Activated T-cell treated with anti-CD3 and anti-CD28 coated beads, Interleukin-2, amount 50 U/mL, for 48 hours (primary cell): ENCODE measurements at places on chromosomes 7 and 10.

GRCh38 chr10:125217990-125218675 lies 57.8 kb upstream of the CTBP2 start:
- DNase-seq: no peak

- peak; percentile 56 for DNase-seq
These were observed 1.2 kb downstream of the TECPR1 start for GRCh38 chr7:98250789-98251188.

- DNase-seq: no peak
These were observed 41.4 kb upstream of the DMBT1 start for GRCh38 chr10:122519144-122519543.

- no peak for DNase-seq
These were observed 73.5 kb downstream of the CDK6 start for GRCh38 chr7:92762851-92763250.

GRCh38 chr7:105209870-105210269 lies 178.9 kb downstream of the SRPK2 start:
- DNase-seq: no peak

DNA sequence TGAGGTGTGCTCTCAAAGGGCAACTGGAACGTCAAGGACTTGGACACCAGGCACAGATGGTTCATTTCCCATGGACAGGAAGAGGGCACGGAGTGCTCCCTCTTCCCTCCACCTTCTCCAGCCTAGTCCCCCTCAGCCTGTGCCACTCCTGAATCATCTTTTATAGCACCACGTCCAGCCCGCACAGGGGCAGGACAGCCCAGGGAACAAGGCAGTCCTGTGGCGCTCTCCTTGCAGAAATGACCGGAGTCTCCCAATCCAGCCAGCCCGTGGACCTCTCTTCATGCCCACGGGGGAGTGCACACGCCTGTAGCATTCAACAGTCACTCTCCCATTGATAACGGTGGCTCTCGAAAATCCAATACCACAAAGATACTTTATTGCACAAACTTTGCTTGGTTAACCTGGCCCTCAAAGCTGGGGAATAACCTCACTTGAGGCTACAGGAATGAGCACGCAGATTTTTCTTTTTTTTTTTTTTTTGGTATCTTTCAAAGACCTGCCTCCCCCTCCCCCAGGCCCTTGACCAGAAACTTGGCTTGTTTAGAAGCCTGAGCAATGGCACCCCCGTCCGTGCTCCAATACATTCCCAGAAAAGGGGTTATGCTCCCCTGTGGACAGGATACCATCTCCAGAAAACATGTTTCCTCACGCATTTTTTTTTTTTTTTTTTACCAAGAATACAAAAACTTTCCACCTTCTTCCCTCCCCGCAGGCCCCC lies 733 bp downstream of the PRKCQ start:
- DNase-seq: peak; percentile 72

GRCh38 chr7:159071260-159071659 lies 73.4 kb downstream of the VIPR2 start:
- DNase-seq: no peak

- DNase-seq: no peak
These were observed 3.5 kb downstream of the CACUL1 start for GRCh38 chr10:118751265-118751664.

DNA sequence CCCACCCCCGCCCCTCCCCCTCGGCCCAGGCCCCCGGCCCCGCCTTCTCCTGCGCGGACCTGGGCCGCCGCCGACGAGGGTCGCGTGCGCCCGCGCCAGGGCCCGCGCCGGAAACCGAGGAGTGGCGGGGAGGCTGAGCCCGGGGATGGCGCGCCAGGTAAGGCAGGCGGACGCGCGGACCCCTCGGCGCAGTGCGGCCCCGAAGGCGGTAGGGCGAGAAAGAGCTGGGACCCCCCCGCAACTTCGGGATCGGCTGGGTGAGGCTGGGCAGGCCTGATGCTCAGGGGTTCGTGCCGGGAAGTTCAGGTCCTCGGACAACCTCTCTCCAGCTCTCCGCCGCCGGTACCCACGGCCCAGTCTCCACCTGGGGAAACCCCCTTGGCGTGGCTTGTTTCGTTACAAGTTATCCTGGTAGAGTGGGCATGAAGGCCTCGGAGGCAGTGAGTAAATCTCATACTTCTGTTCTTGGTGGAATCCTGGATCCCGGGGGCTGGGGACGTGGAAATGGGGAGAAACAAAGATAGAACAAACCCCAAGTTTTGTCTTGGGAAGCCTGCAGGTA lies 58.4 kb downstream of the ZNF467 start:
- DNase-seq: peak; percentile 65

DNA sequence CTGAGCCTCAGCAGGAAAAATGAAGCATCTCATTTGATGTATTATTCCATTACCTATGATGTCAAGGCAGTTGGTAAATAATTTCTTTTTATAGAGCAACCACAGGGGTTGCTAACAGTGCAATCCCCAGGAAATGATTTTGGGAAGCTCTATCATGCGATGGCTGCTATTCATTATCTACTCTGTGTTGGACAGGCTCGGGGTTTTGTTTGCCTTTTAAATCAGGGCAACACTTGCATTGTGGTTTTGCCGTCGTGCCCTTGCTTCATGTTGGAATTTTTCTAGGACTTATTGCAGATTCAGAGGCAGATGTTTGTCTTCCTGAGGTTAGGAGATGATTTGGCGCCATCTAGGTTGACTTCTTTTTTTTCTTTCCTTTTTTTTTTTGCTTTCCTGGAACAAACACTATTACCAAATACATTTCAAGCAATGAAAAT lies 128.4 kb downstream of the BICC1 start:
- no peak for DNase-seq

- no peak for DNase-seq
These were observed 443.0 kb upstream of the MKI67 start for GRCh38 chr10:128568990-128569945.

DNA sequence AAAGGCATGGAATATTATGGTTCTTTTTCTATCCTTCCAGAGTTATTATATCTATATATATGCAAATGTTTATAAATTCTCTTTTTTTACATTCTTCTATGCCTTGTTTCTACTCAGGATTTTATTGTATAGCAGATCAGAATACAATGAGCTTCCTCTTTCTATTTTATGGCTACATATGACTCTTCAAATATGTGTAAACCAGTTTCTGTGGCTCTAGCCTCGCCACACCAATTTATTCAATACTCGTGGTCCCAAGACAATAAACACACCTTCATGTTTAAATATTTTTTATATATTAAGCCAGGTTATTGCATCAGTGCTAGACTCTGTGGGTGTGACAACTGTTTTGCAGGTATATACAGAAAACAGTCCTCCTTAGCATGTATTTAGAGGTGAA lies 237.5 kb upstream of the MKLN1 start:
- DNase-seq: no peak

- no peak for DNase-seq
These were observed 79.7 kb downstream of the AUTS2 start for GRCh38 chr7:69677881-69678493.

- DNase-seq: no peak
These were observed 12.0 kb downstream of the KPNA7 start for GRCh38 chr7:99195867-99196266.

- DNase-seq: no peak
These were observed 35.7 kb downstream of the AGK start for GRCh38 chr7:141586878-141587277.

DNA sequence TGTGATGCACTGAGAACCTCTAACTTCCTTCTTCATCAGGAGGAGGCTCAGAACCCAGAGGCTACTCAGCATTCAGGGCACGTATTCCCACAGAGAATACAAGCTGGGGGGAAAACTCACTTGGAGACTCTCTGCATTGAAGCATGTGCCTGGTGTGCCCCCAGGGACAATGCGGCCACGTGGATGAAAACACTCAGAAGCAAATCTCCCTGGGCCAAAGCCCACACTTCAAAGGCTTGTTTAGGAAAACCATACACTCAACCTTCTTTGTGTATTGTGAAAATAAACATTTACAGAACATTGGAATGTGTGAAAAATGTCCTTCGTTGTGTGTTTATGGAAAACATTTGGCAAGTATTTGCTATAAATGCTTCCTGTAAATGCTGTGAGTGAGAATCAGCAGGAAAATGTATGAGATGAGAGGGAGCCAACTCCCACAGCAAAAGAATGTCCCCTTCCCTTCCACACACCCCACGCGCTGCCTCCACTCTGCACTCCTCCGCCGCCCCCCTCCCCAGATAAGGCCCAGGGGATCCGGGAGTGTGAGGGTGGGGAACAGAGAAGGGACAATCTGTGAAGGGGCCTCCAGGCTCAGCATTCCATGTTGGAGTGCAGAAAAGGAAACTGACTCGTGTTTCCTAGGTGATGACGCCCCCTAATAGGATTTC lies 339.5 kb downstream of the ELMO1 start:
- no peak for DNase-seq

DNA sequence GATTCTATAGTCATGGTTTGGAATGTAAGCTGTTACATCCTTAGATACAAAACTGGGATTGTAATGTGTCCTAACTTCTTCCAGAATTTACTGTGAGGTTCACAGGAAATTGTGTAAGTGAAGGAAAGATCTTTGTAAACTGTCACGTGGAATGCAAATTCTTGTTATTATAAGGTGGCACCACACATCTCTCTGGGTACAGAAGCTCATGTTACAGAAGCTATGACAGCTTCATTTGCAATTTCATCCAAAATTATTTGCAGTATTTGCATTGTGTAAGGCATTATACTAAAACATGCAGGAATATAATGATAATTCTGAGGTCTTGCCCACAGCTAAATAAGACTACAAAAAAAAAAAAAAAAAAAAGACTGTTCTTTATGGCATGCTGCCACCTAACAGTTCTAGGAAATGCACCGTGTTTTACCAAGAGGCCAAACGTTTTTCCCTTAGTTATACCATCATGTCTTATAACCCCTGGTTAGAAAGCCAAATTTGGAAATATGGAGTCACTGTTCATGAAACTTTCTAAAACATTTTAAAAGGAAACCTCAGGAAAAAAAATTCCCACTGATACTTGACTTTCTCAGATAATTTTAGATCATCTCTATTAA lies 17.6 kb downstream of the MINDY3 start:
- DNase-seq: no peak

DNA sequence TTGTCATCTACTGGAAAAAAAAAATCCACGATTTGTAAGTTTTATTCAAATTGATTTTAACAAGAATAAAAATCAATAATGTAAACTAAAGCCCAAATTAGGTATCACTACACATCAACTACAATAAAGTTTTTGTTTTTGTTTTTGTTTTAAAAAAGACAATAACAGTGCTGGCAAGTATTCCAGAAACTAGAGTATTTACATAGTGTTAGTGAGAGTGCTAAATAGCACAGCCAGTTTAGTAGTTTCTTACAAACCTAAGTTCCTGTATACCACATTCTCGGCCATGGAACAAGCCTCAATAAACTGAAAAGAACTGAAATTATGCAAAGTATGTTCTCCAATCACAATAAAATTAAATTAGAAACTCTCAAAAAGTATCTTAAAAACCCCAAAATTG lies 8.1 kb downstream of the ARHGAP12 start:
- DNase-seq: no peak

DNA sequence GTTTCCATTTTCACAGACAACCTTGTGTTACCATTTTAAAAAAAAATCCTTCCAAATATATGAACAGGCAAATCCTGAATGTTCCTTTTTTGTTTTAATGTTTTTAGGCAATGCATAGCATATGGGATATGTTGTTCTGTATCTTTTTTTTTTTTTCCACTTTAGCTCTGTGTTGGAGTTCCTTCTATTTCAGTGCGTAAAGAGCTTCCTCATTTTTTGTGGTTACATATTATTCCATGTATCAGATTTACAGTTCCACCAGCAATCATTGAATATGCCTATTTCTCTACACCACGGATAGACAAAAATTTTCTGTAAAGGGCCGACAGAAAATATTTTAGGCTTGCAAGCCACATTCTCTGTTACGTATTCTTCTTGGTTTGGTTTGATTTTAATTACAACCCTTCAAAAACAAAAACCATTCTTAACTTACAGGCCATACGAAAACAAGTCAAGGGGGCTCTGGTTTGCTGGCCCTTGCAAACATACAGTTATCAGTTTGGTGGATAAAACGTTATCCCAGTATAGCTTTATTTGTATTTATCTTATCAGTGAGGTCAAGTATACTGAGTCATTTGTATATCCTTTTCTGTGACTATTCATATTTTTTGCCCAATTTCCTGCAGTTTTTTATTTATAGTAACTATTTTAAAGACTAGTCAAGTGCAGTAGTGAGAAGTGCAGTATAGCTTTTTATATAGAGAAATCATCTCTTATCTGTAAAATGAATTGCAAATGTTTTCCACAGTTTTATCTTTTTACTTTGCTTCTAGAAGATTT lies 55.7 kb downstream of the RALA start:
- no peak for DNase-seq

DNA sequence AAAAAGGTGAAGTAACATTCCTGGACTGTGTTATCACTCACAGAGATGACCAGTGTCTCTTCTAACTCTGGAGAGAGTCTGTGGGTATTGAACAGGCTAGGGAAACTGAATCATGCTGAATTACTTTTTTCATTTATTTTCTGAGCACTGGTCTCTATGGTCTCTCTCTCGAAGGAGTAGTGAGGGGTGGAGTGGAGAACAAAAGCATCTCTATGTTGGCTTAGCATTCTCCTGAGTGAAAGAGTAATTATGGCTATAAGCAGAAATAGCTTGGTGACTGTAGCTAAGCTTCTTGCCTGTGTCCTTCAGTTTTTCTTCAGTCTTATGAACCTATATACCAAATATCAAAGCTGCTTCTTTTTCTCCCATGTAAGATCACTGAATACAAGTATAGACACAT lies 64.6 kb upstream of the PTN start:
- DNase-seq: no peak

GRCh38 chr7:140512317-140513000 lies 33.2 kb upstream of the MKRN1 start:
- no peak for DNase-seq

DNA sequence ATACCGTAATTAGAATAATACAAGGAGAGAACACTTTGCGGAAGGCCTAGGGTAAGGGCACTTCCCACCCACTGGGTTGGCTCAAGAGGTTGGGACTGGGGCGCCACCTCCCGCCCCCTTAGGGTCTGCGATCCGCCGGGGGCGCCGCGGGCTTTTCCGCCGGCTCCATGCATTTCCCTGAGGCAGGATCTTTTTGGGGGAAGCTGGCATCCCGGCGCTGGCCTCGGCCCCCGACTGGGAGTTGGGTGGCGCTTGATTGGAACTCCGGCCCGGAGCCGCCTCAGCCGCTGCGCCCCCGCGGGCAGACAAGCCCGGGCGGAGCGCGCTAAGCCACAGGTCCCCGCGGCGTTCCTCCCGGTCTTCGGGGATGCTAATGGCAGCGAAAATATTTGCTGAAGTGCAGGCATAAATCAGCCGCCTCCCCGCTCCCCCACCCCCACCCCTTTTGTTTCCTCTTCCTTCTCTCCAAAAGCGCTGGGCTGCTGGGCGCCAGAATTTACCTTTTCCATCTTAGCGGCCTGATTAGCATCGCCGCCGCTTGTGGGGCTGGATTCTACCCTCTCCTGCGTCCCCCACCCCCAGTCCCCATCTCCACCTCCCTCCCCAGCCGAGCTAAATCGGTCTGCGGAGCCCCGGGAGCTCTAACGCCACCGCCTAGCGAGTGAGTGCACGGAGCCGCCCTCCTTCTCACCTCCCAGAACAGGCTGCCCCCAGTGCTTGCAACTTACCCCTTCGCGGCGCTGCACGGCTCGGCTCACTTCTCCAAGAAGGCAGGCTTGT lies 5.1 kb downstream of the UNC5B start:
- no peak for DNase-seq

- DNase-seq: peak; percentile 75
These were observed 12.4 kb downstream of the PRSS2 start for GRCh38 chr7:142782922-142783900.

- no peak for DNase-seq
These were observed 61.4 kb downstream of the C10orf143 start for GRCh38 chr10:130049244-130049643.
